Bronchial epithelial cell (primary cell): ENCODE measurements at places on chromosomes 2 and 18. TPM values are rescaled to one million over a fixed set of nuclear protein-coding genes. Genes with fewer than 3 reads are reported as not detected.

The ABHD1 gene
- not detected in 2 replicates for total RNA-seq

The RTP5 gene
- total RNA-seq = not detected in 2 replicates

The NT5DC4 gene
- not detected in 2 replicates for total RNA-seq

The STK11IP gene
- 11.3 and 16.9 TPM in 2 replicates for total RNA-seq

The ZSWIM2 gene
- not detected in 2 replicates for total RNA-seq

DNA sequence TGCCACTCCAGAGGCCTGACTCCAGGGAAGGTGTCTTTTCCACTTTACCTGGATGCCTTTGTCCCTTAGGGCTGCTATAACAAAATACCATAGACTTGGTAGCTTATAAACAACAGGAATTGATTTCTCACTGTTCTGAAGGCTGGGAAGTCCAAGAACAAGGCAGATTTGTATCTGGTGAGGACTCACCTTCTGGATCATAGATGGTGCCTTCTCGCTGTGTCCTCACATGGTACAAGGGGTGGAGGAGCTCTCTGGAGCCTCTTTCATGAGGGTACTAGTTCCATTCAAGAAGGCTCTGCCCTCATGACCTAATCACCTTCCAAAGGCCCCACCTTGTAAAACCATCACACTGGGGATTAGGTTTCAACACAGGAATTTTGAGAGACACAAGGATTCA, 52.1 kb downstream of the SLC4A3 start:
- DNase-seq = no peak

DNA sequence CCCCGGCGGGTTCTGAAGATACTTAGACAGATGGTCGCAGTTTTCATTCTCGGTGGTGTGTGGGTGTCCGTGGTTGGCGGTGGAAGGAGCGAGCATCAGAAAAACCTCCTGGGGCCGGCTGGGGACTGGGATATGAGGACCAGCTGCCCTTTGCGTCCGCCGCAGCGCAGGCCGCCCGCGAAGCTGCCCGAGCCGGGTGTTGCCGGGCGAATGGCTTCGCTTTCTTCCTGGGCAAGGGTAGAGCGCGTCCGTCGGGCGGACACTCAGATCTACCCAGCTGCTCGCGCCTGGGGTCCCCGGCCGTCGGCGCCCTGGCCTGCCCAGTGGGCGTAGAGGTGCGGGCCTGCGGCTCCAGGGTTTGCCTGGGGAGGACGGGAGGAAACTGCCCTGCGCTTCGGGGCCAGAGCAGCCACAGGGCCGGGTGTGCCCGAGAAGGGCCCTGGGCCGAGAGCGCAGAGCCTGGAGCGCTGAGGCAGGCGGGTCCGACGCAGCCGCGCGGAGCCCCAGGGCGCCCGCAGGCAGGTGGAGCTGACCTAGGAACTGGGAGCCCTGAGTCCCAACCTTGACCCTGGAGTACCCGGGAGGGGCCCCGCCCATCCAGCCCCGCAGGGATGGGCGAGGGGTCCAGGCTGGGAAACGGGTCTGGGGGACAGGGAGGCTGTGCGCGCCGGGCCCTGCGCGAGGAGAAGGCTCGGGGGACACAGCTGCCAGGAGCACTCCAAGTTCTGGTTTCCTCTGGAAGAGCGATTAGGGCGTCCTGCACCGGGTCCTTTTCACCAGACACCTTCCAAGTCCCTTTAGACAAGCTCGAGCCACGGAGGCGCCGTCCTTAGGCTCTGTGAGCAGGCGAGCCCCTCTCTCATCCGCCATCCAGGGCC, 1.3 kb downstream of the TWIST2 start:
- no peak for DNase-seq

- no peak for DNase-seq
These were observed 12.3 kb upstream of the DNAJB2 start for GRCh38 chr2:219266886-219267285.

- peak; percentile 7 for DNase-seq
These were observed 1.3 kb upstream of the LRP2 start for GRCh38 chr2:169363560-169364150.

DNA sequence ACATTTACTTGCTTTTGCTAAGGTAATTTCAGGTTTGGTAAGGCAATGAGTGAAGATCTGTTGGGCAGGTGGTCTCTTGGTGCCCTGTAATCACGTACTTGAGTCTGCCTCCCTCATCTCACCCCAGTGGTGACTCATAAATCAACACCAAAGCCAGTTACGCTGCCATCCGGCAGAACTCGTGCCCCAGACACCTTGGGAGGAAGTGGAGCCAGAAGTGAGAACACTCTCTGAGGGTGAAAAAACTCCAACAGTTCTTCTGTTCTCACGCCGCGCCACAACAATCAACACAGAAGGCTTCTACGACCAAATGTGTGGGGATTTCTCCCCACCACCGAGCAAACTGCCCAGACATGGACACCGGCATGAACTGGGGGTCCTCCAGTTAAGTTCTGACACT, 206.2 kb downstream of the ARL4C start:
- DNase-seq = peak; percentile 70

DNA sequence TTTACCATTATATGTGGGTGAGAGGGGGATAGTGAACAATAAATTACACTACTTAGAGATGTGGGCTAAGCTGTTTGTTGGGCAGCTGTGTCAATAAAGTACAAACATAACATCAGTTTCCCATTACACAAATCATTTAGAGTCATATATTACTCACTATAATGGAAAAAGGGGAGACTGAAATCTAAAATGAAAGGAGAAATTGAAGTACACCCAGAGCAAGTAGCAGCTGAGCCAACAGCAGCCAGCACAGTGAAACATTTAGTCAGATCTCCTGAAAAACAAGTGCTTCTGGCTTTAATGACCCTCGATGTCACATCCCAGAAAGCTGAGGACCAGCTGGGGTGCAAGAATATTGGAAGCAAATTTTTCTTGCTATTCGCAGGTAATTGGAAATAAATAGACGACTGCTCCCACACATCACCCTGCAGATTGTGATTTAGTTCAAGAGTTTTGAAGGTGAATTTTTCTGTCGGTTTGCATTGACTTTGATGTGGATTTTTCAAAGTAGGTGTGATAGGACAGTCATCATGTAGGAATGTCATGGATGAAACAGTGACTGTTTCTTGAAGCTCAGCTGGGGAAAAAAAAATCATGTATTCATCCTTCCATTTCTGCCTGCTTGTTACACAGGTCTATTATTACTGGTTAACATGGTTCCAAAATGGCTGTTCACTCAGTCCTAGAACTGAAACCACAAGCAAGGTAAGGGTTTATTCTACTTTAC, 1607.3 kb upstream of the CELF4 start:
- DNase-seq = peak; percentile 48

DNA sequence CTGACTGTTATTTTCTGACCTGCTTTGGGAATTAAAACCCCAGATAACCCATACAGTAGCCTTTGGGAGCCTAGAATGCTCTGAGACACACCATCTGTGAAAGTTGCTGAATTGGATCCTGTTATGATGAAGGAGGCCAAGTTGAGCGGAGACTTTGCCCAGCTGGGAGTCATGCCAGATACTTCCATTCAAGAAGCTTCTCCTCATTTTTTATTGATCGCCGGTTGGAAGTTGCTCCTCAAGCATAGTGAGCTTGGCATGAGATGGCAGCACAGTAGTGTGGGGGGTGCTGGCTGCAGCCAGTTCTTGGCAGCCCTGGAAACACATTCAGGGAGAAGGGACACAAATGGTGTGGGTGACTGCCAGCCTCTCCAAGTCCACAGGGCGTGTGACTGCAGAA, 270.7 kb upstream of the NRP2 start:
- no peak for DNase-seq
